ENCODE measurements at places on chromosomes 2 and 18.
A peak's percentile ranks its signal among the peaks of the same experiment; 100 is the strongest.

DNA sequence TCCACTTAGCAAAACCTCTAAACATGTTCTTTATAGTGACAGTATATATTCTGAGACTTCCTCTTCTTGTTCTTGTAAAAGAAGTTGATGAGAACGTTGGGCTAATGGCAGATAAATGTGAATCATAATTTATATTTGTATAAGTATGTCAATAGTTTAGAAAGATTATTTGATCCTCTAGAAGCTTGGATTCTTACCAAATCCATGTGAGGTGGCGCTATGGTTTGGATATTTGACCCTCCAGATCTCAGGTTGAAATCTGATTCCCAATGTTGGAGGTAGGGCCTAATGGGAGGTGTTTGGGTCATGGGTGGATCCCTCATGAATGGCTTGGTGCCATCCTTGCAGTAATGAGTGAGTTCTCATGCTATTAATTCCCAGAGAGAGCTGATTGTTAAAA, 29.8 kb upstream of the SCN1A start:
- DNase-seq = no peak

- no peak for DNase-seq
Measured at GRCh38 chr2:64221935-64222334, 77.7 kb upstream of the PELI1 start.

DNA sequence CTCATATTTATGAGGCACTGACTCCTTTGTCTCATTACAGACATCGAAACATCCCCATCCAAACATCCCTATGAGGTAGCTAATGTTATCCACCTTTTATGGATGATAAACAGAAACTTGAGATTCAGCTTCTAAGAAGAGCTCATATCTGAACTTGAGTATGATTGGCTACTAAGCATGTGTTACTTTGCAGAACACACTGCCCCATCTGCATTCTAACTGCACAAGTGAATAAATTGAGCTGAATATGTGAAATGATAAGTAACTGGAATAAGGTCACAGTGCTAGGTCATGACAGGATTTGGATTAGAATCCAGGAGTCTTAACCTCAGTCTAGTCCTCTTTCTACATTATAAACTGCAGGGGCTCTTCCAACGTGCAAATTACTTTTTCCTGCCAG, 172.7 kb downstream of the SETBP1 start:
- DNase-seq = no peak

DNA sequence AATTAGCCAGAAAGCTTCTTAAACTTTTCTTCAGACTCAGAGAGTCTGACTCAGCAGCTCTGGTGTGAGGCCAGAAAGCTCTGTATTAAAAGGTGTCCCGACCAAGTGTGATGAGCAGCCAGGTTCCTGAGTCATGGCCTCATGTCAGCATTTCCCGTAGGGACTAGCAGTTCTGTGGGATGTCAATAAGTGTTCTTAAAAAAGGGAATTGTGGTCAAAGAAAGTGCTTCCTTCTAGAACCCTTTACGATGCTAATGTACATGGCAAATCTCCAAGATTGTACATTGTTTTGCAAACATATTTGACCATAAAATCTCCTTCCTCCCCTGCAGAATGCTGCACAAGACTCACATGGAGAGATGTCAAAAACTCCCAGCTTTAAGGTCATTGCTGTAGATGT, 80.1 kb downstream of the PLA2R1 start:
- no peak for DNase-seq

DNA sequence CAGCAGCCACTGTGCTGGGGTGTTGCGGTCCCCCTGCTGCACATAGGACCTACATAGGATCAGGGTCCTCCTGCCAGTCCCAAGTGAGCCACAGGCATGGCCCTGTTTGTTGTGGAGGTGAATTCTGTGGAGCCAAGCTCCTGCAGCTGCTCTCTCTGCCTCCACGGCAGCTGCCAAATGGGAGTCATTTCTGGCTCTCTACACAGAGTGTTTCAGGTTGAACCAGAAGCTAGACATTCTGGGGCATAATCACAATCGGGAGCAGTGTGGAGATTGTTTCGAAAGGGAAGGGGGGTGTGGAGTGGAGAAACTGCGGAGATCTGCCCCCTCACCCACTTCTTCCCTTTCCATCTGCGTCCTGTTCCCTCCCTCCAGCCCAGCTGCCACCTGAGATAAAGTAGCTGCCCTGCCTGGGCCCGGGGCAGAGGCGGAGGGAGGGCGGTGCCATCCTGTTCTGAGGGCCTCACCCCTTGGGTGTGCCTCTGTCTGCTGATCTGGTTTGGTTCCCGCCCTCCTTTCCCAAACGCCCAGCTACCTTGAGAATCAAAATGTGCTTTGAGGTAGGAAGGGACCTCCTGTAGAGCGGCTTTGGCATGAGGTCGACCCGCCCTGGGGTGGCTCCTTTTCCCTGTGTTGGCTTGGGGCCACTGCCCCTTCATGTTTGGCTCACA, 139.4 kb downstream of the WDSUB1 start:
- peak; percentile 30 for DNase-seq
